ENCODE measurements at places on chromosomes 1 and 21.

DNA sequence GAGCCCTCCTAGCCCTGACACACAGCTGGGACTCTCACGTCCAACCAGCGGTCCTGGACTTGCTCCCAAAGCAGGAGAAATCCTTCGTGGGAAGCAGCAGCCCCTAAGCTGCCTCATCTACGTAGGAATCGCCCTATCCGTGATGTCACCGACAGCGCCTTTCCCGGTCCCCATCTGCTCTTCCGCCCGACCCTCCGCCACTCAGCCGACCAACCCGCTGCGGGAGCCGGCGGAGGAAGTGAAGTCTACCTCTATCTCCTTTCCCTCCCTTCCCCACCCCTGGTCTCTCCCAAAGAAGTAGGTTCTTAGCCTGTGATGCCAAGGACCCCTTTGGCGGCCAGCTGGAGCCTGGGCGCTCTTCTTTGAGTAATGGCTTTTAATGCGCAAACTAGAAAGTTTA lies 272.1 kb downstream of the FAM72C start:
- DNase-seq: no peak

GRCh38 chr1:58155418-58156123 lies 391.0 kb downstream of the OMA1 start:
- DNase-seq: no peak

DNA sequence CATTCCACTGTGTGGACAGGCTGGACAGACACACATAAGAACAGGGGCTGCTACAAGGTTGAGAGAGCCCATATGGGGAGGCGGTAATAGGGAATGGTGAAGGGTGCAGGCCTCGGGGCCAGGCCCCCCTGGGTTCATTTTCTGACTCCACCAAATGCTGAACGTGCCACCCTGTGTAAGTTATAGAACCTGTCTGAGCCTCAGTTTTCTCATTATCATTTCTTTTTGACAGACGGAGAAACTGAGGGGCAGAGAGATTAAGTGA lies 569.5 kb downstream of the PTPRU start:
- DNase-seq: no peak

- no peak for DNase-seq
Measured at GRCh38 chr1:204074274-204075138, 1.6 kb downstream of the SOX13 start.

DNA sequence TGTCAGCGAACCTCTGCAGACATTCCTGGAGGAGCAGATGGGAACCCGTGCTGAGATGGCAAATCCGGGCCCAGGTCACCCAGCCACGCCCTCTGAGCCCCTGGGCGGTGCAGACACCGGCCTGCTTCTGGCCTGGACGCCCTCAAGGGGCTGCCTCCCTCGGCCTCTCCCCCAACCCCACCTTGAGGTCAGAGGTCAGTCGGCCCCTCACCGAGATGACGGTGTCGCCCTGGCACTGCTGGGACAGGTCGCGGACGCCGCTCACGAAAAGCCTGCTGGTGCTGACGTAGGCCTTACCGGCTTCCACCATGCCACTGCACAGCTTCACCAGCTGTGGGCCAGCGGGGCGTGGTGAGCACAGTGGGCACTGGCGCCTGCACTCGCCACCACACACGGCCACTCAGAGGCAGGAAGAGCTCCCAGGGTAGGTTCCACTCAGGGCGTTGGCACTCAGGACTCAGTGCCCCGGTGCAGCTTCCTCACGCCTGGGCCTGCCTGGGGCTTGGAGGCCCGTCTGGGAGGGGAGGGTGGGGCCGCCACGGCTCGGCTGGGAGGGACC lies 4.7 kb downstream of the ACAP3 start:
- DNase-seq: no peak

- DNase-seq: no peak
Measured at GRCh38 chr1:94396356-94397010, 21.7 kb upstream of the ABCD3 start.

DNA sequence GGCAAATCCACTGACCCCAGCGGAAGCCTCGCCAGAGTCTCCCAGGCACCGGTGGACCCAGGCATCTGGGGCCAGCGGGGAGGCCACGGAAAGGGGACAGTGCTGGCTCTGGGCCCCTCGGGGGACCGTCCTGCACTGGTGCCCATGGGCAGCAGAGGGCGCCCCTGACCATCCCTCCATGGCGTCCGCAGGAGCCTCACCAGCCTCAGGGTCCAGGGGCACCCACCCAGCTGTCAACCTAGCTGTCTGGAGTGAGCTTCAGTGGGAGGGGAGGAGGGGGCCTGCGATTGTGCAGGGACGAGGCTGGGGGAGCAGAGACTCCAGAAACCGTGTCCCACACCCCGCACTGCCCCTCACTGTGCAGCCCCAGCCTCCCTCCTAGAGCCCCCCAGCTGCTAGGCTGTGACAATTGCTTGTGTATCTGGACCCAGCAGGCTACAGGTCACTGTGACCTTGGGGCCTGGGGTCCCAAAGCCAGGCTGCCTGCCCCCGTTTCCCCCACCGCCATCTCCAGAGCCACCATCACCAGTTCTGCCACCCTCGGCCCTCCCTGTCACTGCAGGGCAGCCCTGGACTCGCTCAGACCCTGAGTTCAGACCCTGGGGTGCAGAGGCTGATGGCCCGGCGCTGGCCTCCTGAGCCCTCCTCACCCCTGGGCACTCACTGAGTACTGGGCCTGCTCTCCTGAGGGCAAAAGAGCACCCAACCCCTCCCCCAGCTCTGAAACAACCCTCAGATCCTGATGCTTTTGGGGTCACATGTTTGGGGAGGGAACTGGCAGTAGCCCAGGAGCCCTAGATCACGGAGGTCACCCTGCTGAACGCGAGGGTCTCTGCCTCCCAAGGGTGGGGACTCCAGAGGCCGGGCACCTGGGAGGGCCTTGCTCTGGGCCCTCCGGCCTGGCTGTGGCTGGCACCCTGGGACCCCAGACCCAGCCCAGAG lies 10.6 kb upstream of the COL6A1 start:
- DNase-seq: no peak

GRCh38 chr1:60458111-60458510 lies 384.5 kb upstream of the C1orf87 start:
- DNase-seq: no peak

GRCh38 chr1:74419611-74420010 lies 92.8 kb downstream of the LRRC53 start:
- no peak for DNase-seq

DNA sequence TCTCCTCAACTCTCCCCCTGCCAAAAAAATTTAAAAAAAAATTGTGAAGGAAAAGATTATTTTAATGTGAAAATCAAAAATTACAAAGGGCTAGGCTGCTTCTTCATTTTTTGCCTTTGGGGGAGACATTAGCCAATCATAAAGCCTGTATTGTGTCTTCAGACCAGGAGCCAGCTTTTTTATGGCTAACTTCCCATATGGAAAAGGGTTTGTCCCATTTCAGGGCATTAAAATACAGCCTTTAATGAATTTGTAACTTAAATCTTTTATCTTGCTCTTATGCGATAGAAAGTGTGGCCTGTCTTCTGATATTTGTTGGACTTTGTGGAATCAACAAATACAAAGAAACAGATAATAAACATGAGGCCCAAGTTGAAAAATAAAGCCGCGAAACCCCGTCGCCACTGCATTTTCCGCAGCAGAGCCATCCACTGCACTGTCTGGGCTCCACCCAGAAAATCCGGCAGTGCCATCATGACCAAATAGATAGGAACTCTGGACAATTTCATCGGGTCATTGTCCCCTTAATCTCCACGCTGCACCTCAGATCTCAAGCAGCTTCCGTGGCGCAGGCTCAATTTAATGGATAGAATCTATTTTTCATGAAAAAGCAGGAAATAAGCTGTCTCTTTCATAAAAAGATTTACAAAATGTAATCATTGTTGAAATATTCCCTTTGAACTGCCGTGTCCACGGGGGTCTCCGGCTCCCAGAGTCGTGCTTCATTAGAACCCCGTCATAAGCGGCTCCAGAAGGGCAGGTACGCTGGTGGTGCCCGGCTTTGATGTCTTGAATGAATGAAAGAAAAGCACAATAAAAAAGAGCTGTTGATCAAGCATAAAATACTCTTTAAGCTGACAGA lies 277.6 kb downstream of the TM2D1 start:
- no peak for DNase-seq

DNA sequence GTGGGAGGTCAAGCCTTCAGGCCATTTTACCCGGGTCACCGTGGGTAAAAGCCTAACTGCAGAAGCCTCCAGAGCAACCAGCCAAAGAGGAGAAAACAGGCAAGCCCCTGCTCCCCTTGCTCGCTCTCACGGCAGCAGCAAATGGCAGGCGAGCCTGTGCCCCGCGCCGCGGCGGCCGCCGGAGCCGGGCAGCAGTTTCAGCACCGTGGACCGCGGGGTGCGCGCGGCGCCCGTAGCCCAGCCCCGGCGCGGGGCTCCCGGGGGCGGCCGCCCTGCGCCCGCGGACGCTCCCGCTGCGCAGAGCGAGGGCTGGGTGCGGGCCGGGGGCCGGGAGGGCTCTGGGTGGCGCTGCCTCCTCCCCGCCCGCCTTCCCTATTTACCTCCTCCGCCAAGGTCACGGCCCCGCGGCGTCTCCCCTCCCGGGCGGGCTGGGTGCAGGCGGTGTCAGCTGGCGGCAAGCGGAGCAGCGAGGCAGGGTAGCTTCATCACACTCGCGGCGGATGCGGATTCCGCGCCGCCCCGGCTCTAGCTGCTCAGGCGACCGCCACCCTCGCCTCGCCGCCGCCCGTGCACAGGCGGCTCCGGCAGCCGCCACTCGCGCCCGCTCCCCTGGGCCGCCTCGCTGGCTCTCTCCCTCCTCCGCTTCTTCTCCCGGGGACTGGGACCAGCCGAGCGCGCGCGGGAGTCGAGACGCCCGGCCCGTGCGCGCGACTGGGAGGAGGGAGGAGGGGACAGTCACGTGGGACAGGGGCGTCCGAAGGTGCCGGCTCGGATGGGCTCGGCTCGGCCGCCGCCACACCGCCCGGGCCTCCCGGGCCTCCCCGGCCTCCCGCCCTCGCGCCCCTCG lies at the start of gene RGS7:
RGS7 (minus strand) TSS at position 687 of the 847 bp plus-strand sequence.
- DNase-seq: no peak

All from GM04503 (cell line).